ENCODE measurements at places on chromosomes 5 and 9.

DNA sequence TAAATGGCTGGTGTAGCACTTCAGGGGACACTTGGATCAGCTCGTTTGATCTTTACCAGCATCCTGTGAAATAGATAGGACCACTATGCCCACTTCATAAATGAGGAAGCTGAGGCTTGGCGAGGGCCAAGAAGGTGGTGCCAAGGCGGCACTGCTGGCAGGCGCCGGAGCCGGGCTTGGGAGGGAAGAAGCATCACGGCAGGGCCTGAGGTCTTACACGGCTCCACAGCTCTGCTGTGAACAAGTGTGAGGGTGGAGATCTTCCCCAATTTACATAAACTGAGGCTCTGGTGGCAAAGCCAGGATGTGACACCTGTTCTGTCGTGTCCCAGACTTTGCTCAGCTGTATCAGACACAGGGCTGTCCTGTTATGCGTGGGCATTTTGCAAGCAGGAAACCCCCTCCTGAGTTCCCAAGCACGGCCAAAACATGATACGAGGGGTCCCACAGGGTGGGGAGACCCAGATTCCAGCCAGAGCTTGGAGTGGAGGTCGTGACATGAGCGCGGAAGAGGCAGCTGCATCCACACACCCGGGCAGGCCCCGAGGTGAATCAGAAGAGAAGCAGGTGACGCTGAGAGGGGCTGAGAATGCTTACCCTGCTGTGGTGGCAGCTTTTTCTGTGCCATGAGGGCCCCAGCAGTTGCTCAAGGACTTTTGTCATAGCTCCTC, 117.5 kb upstream of the BOD1 start:
- ATAC-seq = no peak

DNA sequence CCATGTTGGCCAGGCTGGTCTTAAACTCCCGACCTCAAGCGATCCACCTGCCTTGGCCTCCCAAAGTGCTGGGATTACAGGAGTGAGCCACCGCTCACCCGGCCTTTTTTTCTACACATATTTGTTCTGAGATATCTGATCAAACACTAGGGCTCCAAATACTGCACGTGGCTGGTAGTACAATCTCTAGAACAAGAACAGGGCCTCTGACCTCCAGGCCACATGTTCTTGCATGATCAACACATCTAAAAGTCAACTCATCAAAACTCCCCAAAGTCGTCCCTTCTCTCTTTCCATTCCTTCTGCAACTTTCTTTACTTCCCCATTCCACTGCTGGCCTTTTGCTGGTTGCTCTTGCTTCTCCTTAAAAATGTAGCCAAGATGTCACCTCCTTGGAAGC, 113.3 kb upstream of the LHFPL2 start:
- ATAC-seq = no peak

- ATAC-seq = no peak
Measured at GRCh38 chr9:85730916-85731630, 10.7 kb downstream of the AGTPBP1 start.

DNA sequence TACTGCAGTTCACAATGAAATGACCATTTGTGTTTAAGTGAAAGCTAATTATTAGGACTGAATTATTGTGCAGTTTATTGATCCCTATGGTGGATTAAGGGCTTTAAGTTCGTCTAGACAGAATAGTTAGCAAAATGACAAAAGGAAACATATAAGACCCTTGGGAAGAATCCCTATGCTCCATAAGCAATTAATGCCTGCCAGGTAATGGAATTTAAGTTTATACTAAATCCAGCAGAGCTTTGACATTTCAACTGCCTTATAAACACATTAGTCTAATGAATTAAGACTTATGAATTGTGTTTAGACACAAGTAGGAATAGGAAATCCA, 640.0 kb upstream of the ARRDC3 start:
- ATAC-seq = no peak

DNA sequence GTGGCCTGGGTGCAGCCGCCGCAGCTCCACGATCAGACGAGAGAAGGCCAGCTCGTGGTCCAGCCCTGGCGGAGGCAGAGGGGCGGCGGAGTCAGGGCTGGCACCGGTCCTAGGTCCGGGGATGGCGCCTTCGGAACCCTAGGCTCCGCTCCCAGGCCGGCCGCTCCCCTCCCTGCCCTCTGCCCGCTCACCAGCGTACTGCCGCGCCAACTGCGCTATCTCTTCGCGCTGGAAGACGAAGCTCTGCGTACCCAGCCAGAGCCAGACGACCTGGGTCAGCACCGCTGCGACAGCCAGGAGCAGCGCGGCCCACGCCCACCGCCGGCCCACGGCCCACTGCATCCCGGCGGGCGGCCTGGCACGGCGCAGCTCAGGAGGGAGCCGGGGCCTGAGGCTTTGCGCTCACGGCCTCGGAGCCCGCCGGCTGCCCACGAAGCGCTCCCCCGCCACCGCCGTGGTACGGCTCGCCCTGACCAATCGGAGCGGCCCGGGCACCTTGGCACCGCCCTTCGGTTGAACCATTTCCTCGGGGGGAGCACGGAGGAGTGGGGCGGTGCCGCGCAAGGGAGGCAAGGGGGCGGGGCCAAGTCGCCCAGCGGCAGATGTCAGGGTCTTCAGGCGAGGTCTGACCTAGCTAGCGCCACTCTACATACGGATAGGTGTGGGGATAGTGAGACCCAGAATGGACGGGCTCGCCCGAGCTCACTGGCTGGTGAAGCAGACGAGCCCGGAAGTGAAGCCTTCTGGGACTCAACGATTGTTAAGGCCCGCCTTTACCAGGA, at the start of gene SIGMAR1:
Gene SIGMAR1, minus strand, starts transcription at position 432 of the 782 bp plus-strand sequence. Its CDS starts 90 bp downstream, at position 342.
- peak; percentile 98 for ATAC-seq

- ATAC-seq = no peak
Measured at GRCh38 chr9:137428841-137429545, 5.8 kb downstream of the NOXA1 start.

GRCh38 chr9:120933310-120934055, 6.9 kb upstream of the TRAF1 start:
- ATAC-seq = no peak

DNA sequence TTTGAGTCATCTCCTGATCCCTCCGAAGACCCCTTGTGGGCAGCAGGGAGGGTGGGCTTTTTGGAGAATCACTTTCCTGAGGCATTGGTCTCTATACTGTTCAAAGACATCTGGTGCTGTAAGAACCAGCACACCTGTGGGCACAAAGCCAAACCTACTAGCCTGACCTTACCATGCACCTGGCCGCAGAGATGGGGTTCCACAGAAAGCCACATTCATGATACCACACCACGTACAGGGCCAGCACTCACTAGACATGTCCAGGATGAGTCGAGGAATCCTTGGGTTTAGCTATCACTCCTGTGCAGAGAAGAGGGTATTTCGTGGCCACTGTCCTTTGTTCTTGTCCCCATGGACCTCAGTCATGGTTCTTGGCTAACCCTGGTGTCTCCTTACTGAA, 203.4 kb downstream of the CACNA1B start:
- no peak for ATAC-seq

- ATAC-seq = no peak
Measured at GRCh38 chr5:103428411-103428871, 134.1 kb downstream of the NUDT12 start.

GRCh38 chr9:111839987-111840386, 45.2 kb upstream of the SHOC1 start:
- no peak for ATAC-seq

GRCh38 chr5:139138809-139139208, 59.4 kb downstream of the SIL1 start:
- ATAC-seq = no peak

GRCh38 chr5:14440582-14441431, 140.8 kb upstream of the OTULINL start:
- peak; percentile 88 for ATAC-seq

DNA sequence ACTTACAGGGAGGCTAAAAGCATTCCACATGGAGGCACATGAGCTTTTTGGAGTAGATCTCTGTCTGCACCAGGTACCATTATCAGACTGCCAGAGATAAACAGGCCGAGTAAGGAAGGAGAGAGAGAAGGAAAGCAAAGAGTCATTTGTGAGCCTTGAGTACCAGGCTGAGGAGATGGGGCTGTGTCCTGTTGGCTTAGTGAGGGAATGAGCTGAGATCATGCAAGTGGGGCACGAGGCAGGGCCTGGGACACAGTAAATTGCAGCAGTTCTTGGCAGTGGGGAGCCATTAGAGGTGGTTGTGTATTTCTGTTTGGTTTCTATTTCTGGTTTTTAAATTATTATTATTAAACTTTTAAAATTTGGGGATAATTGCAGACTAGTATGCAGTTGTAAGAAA, 53.3 kb downstream of the TSTD2 start:
- ATAC-seq = peak; percentile 48

DNA sequence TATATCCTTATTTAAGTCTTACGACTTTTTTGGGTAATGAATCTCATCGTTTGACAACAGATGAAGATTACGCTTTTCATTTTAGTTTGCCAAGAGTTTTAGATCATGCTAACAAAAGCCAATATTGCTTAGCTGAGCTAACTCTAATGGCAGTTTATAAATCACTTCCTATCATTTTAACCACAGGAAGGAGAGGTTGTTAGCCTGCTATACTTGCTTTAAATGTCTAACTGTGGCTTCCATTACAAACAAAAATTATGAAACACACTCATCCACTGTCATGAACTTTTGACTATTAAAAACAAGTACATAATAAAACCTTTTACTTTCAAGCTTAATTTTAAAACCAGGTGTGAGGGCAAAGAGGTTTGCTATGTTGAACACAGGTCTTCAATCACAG, 53.7 kb upstream of the ANKH start:
- ATAC-seq = no peak

Measured in gastroesophageal sphincter (tissue), 4 donors.